ENCODE measurements at places on chromosomes 12 and 14. TPM values are rescaled to one million over a fixed set of nuclear protein-coding genes. Genes with fewer than 3 reads are reported as not detected.

DNA sequence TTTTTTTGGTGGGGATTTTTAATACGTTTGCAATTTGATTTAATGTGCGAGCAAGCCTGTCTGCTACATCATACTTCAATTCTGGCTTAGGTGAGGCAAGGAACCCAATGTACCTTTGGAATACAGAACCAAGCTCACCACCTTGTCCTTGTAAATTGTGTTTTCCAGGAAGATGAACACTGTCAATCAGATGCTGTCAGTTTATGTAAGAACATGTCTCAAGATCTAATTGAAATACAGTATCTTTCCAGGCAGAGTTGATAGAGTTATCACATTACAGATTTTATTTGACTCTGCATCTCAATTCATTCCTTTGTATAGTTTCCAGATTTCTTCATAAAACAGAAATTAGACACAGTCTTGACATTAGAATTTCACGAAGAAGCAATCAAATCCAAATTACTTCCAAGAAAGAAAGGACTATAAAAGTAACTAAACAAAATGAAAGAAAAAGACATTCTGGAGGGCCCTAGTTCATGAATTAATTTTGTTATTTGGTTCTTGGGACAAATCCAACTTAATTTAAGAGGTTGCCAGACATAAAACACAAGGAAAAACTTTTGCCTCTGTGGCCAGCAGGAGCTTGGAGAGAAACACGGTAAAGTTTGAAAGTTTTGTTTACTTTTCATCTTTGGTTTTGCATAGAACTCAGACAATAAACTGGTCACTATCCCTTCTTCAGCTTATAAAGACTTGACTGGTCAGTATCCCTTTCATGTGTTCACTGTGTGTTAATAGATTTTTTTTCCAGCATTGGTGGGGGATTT, 16.4 kb upstream of the MED13L start:
- H3K4me3 ChIP-seq = no peak overlapping the region
- no peak for DNase-seq
- H3K27ac ChIP-seq = no peak overlapping the region
- H3K27me3 ChIP-seq = peaks cover 31% of the 10 kb centered on the region

DNA sequence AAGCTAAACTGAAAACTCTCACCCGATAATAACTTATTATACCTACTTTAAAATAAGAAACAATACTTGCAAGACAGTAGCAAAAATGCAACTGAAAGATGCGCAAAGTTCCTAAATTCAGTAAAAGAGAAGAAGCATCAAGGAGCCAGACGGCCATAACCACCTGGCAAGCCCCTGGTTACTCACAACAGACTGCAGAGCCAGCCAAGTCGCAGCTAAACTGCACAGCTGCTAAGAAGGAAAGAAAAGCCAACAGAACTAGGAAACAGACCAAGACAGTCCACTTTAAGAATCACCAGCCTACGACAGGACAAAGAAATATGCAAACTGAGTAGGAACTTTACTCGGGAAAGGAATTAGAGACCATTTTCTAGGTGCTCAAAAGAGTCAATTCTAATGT, 127.9 kb downstream of the TMTC1 start:
- H3K4me3 ChIP-seq = no peak overlapping the region
- H3K27ac ChIP-seq = peak overlapping the region; percentile 42
- H3K36me3 ChIP-seq = peaks cover 100% of the 10 kb centered on the region
- no peak for DNase-seq
- peaks cover 7% of the 10 kb centered on the region for H3K4me1 ChIP-seq
- H3K27me3 ChIP-seq = no peaks in the 10 kb centered on the region

DNA sequence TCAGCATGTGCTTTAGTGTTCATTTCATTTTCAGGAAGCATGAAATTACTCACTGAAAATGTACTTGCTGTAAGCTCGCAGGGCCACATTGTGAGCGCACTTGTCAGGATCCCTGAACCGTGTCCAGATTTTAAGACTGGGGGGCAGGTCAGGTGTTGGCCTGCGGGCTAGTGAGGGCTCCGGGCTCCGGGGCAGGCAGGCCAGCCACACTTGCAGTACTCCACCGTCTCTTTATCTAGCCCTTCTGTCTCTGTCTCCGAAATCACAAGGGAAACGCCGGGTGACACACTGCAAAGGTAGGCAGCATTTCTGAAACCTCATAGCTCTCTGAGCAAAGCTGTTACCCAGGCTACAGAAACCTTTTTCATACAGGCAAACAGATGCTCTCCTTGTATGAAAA, 98.7 kb downstream of the EML1 start:
- H3K27me3 ChIP-seq = no peaks in the 10 kb centered on the region
- H3K27ac ChIP-seq = no peak overlapping the region
- H3K36me3 ChIP-seq = no peaks in the 10 kb centered on the region
- no peak overlapping the region for H3K4me3 ChIP-seq
- no peaks in the 10 kb centered on the region for H3K4me1 ChIP-seq

SIRT4 gene
- total RNA-seq = 0.61 TPM
